ENCODE measurements at places on chromosomes 3 and 15.

- peak; percentile 13 for DNase-seq
These were observed 86.6 kb downstream of the GPR156 start for GRCh38 chr3:120198305-120198878.

- DNase-seq: no peak
These were observed 2.1 kb upstream of the IQSEC1 start for GRCh38 chr3:13075318-13075717.

- no peak for DNase-seq
These were observed 129.0 kb downstream of the BBX start for GRCh38 chr3:107651782-107652181.

GRCh38 chr3:121661376-121661775, 673 bp upstream of the HCLS1 start:
- DNase-seq: no peak

DNA sequence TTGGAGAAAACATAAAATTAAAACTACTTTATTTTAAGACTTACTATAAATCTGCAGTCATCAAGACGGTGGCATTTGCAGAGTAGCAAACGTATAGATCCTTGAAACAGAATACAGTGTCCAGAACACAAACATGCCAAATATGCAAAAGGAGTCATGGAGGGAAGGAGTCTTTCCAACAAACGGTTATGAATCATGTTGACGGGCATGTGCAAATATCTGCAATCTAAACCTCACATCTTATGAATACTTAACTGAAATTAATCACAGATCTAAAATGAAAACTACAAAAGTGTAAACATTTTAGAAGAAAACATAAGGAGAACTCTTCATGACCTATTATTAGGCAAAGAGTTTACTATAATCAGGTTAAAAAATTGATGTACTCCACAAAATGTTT, 69.4 kb downstream of the TFRC start:
- no peak for DNase-seq

All from RPMI8226 (cell line).